NCI-H1694 treated with DMSO at 0.1 percent for 48 hours (cell line): ENCODE measurements at places on chromosomes 6 and 20.
A peak's percentile ranks its signal among the peaks of the same experiment; 100 is the strongest.

DNA sequence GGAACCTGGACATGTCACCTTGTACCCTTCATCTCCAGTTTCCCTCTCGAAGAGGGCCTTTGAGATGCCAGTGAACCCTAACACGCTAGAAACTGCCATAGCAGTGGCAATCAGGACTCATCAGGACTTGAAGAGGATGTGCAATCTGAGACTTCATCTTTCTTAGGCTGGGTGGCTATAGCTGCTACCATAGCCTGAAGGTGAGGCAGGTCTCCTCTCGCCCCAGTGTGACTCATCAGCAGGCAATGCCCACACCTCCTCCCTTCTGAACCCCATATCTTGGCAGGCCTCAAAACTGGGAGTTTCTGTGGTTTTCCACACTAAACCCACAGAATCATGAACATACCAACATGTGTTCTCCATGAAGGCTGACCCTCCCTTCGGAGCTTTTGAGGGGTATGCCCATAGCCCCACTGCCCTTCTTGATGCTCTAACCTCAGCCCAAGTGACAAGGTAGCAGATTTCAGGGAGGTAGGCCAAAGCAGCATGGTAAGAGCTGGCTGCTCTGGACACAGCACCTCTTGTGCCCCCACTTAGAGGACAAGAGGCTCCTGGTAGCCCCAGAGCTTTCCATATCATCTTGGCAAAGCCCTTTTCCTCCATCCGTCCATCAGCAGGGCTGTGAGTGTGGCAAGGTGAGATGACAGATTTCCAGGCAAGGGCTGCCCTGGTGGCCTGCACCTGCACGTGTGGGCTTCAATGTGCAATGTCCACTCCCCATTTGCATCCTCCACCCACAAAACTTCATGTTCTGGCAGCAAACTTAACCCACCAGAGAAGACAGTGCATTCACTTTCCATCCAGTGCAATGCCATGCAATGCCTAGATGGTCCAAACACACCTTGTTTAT lies 2.6 kb downstream of the BLCAP start:
- no peak for DNase-seq

DNA sequence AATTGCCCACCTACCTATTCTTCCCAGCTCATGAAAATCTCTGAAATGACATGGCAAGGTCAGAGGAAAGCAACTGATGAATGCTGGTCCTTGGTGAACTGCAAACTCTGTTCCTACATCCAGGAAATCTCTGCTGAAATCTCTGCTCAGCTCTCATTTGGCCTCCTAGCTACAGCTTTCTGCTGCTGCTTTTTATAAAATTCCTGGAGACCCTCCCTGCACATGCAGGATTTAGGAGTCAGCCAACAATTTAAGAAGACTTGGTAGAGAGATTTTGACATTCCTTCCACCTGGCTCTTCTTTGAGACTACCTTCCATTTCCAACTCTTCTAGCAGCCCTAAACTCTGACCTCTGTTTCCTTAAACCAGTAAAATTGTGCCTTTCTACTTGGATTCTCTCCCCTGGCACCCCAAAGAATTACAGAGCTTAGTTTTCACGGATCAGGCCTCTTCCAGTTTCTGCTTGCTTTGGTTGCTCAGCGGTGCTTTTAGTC lies 55.5 kb downstream of the PDE7B start:
- DNase-seq, result no peak

- DNase-seq, result no peak
Measured at GRCh38 chr6:2716936-2717700, 33.6 kb downstream of the MYLK4 start.

DNA sequence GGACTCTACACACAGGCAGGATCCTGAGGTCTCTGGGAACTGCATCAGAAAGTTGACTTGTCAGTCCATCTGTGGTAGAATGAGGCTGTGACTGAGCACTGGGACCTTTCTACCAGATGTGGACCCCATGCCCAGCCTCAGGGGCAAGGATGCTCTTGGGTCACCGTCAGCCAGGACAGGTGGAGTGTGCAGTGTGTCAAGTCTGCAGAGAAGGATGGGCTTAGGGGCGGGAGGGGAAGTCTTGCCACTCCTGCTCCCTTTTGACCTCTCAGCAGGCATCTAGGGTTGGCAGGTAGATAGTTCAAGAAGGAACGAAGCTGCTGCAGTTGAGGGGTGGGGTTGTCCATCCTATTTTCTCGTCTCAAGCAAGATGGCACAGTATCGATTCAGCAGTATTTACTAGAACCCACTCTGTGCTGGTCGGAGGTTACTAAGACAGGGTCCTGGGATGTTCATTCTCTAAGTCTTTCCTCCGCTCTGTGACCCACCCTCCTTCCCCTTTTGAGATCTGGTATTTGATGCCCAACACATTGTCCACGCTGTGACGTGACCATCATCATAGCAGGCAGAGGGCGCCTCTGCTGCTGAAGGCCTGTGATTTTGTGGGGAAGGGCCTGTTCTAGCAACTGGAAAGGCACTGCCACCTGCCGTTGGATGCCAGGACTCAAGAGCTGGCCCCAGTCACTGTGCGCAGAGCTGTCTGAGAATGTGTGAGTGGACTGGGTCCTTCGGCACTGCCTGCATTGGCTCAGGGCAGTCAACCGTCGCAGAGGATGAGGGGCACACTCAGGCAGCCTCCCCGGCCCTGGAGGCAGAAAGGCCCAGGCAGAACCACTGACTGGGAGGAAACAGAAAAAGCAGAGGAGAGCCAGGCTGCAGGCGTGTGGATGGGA lies 23.2 kb downstream of the RBCK1 start:
- DNase-seq, result peak; percentile 55

GRCh38 chr6:116497113-116497676 lies 14.2 kb upstream of the CALHM5 start:
- no peak for DNase-seq

DNA sequence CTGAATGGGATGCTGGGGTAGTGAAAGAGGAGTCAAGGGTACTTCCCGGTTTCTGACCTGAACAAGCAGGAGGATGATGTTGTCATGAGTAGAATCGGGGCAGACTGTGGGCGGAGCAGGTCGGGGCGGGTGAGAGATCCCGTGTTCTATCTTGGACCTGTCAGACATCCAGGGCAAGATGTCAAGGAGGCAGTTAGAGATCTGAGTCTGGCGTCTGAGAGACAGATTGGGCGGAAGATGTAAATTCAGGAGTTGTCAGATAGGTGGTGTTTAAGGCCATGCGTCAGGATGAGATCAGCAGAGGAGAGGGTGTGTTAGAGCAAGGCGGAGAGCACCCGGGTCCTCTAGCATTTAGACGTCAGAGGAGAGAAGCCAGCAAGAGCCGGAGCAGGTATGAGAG lies 115.5 kb downstream of the DLGAP4 start:
- DNase-seq, result no peak

DNA sequence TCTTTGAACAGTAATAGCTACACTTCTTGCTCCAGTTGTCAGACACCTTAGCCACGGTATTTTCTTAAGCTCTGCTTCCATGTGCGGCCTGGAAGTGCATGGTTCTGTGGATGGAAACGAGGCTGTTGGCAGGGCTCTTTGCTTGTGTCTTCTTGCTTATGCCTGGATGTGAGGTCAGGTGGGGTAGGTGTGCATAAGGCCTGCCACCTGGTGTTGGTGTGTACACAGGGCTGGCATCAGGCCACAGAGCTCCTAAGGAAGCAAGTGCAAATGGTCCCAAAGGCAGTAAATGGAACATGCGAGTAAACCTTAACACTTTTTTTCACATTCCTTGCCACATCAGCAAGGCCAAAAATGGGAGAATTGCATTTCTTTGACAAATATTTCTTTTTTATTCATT lies 158.1 kb upstream of the GMDS start:
- DNase-seq, result no peak

DNA sequence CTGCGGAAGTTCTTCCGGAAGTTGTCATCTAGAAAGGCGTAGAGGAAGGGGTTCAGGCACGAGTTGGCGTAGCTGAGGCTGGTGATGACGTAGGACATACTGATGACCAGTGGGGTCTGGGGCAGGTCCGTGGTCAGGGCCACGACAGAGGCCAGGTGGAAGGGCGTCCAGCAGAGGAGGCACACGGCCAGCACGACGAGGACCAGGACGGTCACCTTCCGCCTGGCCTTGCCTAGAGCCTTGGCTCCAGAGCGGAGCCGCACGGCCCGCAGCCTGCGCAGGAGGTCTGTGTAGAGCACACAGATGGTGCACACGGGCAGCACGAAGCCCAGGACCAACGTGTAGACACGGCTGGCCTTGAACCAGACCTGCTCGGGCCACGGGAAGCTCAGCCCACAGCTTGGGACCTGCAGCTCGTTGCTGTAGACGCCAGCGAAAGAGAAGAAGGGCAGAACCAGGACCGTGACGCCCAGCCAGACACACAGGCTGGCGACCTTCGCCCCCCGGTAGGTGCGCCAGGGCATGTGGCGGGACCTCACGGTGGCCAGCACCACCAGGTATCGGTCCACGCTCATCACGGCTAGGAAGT lies 1.4 kb downstream of the NPBWR2 start:
- no peak for DNase-seq

DNA sequence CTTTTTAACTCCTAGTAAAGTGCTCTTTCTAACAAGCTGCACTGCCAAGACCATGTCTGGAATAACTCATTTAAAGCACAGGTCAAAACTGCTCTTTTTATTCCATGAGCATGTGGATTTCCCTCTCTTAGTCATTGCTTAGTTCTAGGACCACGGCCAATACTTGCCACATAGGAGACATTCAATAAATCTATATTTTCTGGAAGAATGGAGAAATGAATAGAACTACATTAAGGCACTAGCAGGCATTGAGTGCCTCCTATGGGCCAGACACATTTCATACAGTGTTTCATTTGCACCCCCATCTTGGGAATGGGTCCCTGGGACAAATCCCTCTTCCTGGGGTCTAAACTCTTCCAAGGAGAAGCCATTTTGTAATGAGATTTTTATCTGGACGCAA lies 552.8 kb upstream of the CITED2 start:
- DNase-seq, result peak; percentile 10

- DNase-seq, result no peak
Measured at GRCh38 chr20:26218301-26218700, 521.6 kb upstream of the ZNF337 start.

DNA sequence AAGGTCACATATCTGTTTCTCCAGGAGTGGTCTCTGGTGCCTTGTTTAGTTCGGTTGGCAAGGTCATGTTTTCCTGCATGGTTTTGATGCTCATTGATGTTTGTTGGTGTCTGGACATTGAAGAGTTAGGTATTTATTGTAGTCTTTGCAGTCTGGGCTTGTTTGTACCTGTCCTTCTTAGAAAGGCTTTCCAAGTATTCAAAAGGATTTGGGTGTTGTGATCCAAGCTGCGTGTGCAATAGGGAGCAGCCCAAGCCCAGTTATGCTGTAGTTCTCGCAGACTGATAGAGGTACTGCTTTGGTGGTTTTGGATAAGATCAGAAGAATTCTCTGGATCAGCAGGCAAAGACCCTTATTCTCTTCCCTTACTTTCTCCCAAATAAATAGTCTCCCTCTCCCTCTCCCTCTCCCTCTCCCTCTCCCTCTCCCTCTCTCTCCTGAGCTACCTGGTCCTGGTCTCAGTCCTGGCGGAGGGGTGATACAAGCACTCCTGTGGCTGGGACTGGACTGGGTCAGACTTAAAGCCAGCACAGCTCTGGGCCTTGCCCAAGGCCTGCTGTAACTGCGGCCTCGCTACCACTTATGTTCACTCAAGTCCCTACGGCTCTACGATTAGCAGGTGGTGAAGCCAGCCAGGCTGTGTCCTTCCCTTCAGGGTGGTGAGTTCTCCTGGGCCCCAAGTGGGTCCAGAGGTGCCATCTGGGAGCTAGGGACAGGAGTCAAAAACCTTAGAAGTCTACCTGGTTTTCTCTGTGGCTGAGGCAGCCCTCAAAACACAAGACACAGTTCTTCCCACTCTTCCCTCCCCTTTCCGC lies 27.3 kb upstream of the GRM4 start:
- no peak for DNase-seq

DNA sequence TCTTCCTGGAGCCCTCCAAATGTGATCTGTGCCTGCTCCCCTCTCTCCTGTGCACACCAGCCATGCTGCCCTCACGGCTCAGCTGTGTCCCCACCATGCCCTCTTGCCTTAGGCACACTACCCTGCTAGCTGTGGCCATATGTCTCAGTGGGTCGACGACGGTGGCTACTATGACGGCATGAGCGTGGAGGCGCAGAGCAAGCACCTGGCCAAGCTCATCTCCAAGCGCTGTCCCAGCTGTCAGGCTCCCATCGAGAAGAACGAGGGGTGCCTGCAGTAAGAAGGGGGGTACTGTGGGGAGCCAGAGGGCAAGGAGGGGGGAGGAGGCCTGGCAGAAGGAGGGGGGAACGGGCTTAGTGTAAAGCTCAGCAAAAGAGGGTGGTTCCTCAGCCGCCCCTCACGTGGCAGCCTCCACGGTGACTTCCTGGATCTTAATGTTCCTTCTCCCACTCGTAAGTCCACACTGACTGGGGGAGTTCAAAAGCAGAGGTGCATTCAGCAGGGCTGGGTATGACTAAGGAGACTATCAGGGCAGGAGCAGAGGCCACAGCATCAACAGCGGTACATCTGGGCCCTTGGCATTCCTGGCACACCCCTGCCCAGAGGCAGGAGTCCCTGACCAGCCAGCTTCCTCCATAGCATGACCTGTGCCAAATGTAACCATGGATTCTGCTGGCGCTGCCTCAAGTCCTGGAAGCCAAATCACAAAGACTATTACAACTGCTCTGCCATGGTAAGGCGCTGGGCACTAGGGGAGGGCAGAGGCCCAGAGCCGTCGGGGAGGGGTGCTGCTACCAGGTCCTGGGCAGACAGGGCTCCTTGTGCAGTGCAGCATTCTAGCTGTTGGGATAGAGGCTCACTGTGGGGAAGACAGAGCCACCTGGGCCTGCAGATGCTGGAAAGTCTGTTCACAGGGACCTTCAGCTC lies 8.0 kb downstream of the DNPH1 start:
- DNase-seq, result no peak

- no peak for DNase-seq
Measured at GRCh38 chr6:81384921-81385320, 367.6 kb downstream of the TENT5A start.

GRCh38 chr6:14734416-14735340 lies 511.2 kb upstream of the JARID2 start:
- DNase-seq, result no peak

GRCh38 chr6:155387481-155387880 lies 68.2 kb downstream of the NOX3 start:
- no peak for DNase-seq

- DNase-seq, result no peak
Measured at GRCh38 chr20:59322081-59322480, 21.7 kb downstream of the EDN3 start.

- no peak for DNase-seq
Measured at GRCh38 chr6:169792306-169793015, 41.0 kb downstream of the ERMARD start.

DNA sequence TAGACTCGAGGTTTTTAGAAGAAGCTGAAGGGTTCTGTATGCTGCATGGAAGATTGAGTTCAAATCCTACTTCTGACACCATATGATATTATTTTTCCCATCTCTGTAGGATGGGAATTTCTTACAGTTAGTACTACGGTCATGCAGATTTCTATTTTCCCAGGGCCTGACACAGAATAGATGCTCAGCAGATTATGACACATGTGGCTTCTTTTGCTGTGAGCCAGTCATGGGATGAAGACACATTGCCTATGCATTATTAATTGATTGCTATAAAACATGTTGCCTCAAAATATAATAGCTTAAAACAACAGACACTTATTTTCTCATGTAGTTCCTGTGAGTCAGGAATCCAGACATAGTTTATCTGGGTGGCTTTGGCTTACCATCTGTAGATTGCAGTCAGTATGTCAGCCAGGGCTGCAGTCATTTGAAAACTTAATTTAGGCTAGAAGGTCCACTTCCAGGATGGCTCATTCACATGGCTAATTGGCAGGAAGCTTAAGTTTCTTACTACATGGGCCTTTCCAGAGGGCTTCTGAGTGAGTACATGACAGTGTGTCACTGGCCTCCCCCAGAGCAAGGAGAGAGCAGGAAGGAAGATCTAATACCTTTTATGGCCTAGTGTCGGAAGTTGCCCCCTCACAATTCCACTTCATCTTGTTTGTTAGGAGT lies 29.5 kb downstream of the TOP1 start:
- no peak for DNase-seq
